ENCODE measurements at places on chromosomes 1 and 21.

DNA sequence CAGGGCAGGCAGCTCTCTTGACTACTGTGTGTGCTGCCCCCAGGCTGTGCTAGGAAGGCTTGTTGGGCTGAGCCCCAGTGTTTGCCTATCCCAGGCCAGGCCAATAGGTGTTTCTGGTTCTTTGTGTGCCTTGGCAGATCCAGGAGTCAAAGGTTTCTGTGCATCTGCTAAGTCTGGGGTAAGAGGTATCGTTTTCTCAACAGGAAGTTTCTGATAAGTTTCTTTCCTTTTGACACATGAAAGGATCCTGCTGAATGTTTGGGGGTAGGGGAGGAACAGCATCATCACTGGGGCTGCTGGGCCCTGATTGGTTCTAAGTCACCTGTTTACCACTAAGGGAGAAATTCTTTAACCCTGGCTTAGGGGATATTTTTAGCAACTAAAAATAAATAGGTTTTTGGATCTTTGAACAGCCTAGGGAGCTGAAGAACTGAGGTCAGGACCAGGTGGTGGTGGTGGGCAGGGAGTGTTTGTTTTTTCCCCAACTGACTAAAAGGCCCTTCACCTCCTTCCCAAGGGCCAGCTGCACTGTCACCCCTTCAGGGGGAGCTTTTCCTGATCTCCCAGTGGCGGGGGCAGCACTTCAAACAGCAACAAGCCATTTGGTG, 85.1 kb downstream of the KCNN3 start:
- no peak for DNase-seq

- DNase-seq: no peak
These were observed 459.0 kb downstream of the SIPA1L2 start for GRCh38 chr1:232170909-232171308.

GRCh38 chr1:205693421-205693991, 13.2 kb upstream of the SLC45A3 start:
- peak; percentile 61 for DNase-seq

DNA sequence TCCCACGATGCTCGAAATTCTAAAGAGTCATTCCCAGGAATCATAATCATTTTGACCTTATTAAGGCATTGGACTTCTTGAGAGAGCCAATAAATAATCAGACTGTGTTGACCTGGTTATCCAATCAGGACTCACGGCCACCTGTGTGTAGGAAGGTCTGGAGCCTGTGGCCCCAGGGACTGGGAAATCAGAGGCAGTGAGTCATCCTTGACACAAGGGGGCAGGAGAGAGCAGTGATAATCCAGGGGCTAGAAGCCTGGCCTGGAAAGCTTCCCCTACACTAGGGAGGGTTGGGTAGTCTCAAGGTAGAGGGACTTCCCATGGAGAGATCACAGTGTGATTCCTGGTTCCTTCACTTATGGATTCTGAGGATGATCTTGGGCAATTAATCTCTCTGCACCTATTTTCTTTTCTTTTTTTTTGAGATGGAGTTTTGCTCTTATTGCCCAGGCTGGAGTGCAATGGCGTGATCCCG, 4.7 kb downstream of the MR1 start:
- DNase-seq: no peak

GRCh38 chr1:197207081-197207480, 60.6 kb upstream of the ASPM start:
- DNase-seq: no peak

GRCh38 chr1:94061513-94062443, 59.2 kb downstream of the ABCA4 start:
- DNase-seq: no peak

DNA sequence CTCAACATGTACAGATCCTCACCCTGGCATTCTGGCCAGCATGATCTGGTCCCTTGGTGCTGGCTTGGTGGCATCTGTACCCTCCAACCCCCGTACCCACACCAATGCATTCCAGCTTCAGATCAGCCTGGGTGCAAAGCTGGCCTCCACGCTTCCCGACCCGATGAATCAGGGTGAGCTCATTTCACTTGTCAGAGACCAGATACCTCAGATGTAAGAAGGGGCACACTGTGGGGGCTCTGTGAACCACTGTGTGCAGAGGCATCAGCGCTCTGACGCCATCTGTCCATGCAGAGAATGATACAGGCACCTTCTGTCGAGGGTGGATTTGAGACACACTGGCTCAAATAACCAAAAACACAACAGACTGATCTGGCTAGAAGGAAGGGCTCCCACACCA, 76.6 kb downstream of the DMRTB1 start:
- no peak for DNase-seq

DNA sequence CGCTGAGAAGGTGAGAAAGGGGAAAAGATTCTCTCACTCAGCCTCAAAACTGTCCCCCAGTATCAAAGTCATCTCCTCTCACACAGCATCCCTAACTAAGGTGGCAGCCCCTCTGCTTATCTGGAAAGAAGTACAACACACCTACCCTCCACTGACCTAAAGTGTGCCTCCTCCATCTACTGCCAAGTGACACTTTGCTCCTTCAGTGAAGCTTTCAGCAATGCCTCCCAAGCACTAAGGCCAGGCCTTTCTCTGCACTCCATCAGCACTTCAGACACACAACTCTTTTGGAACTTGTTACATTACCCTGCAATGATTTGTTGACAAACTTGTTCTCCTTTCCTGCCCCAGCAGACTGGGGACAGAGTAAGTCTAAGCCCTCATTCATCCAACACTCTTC, 1.4 kb downstream of the SH3BP5L start:
- DNase-seq: peak; percentile 47

- no peak for DNase-seq
These were observed 174.2 kb downstream of the PTPRU start for GRCh38 chr1:29410476-29410875.

GRCh38 chr1:229993060-229993459, 74.0 kb upstream of the GALNT2 start:
- no peak for DNase-seq

DNA sequence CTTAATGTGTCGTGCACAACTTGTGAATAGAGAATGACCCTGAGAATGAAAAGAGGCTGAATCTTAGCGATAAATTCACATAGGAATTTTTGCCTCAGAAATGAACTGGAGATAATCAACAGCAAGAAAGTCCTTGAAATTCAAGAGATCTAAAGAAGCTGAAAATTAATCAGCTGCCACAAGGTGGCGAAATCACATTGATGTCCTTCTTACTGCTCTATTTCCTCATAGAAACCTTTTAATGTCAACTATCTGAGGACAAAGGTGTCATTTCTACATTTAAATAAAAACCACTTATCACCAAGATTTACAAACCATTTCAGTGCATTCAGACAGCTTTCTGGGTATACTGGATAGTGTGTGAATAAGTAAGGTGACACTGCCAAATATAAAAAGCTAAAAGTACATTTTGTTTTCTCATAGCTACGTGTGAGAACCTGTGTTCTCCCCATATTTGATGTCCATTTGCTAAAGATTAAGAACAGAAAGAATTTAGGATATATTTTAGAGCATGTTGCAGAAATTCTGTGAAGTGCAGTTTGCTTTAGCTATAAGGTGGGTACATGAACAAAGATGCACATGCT, 485.3 kb upstream of the PTBP2 start:
- no peak for DNase-seq

GRCh38 chr1:37308031-37308960, 166.1 kb upstream of the ZC3H12A start:
- no peak for DNase-seq

GRCh38 chr1:15803380-15803779, 4.1 kb downstream of the UQCRHL start:
- DNase-seq: no peak

- DNase-seq: no peak
These were observed 61.7 kb downstream of the KCNN3 start for GRCh38 chr1:154808261-154808908.

DNA sequence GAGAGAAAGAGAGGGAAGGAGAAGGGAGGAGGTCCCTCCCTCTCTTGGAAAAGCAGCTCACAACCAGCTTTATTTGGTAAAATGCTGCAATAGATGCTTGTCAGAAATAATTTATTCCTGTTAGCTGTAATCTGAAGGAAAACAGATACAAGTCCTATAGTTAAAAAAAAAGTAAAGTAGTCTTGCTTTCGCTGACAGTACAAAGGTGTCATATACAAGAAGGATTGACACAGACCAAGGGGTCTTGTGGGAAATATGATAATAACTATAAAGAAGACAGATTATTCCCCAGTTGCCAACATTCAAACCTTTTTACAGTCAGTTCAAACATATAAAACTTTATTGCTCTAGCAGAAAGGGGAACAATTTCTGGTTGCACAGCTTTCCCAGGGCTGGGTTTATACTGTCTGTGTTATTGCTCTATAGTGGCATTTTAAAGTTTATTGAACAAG, 145.0 kb downstream of the PBX1 start:
- DNase-seq: no peak

DNA sequence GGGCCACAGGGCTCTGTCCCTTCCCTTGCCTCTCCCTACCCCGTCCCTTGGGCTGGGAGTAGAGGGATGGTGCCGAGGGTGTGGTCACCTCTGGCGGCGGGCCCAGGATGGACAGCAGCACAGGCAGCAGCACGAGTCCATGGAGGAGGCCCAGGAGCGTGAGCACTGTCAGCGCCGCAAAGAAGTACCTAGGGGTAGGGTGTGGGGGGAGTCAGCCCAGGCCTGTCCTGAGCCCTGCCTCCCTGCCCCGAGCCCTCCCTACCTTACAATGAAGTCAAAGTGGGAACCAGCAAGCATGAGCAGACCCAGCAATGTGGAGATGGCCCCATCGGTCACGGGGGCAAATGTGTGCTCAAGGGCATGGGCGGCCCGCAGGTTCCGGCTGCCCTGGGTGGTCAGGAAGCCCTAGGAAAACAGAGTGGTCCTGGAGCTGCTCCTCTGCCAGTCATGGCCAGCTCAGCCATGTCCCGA, 14.7 kb downstream of the BTBD19 start:
- DNase-seq: no peak

- no peak for DNase-seq
These were observed 245.6 kb upstream of the HOOK1 start for GRCh38 chr1:59569198-59569597.

- DNase-seq: no peak
These were observed 132.0 kb downstream of the GIPC2 start for GRCh38 chr1:78177708-78178270.

DNA sequence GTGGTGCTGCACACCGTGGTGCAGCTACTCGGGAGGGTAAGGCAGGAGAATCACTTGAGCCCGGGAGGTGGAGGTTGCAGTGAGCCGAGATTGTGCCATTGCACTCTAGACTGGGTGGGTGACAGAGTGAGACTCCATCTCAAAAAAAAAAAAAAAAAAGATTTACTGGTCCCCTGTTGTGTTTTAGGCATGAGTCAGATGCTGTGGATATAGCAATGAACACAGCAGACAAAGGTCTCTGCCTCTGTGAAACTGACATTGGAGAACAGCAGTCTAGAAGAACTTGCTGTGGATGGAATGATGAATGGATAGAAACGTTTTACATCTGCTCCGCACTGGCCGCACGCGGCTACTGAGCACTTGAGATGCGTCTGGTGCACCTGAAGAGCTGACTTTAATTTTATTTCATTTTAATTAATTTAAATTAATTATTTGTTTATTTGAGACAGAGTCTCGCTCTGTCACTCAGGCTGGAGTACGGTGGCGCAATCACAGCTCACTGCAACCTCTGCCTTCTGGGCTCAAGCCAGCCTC, 24.5 kb upstream of the EPHA2 start:
- no peak for DNase-seq

DNA sequence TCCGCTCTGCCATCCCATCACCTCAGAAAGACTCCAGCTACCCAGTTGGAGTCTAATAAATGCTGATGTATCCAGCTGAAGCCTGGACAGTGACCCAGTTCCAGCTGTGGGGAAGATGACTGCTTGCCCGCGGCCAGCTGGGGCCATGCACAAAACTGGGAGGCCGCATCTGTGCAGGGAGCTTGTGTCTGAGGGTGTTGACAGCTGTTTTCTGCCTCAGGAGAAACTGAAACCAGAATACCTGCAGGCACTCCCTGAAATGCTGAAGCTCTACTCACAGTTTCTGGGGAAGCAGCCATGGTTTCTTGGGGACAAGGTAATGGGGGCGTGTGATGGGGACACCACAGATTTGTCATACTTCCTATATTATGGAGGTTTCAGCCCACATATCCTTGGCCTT, 3.2 kb downstream of the GSTM2 start:
- no peak for DNase-seq
